NCI-H748 treated with DMSO at 0.1 percent for 48 hours (cell line): ENCODE measurements at places on chromosomes 1 and 21.

- no peak for DNase-seq
These were observed 28.1 kb downstream of the RUNX3 start for GRCh38 chr1:24901791-24902470.

DNA sequence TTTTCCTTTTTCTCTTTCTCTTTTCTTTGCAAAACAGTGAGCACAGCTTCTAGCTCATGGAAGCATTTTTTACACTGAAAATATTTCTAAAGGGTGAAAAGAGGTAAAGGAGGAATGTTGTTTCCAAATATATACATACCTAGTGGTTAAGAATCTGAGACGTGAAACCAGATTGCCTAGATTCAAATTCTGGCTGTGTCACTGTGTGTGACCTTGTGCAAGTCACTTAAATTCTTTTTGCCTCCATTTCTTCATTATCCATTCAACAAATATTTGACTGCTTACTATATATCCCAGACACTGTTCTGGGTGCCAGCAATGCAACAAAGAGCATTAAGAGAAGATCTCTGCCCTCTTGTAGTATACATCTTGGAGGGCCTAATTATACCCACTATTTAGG is 53.3 kb downstream of the ZFYVE9 start:
- DNase-seq: no peak

GRCh38 chr1:200006711-200007110 is 20.8 kb upstream of the NR5A2 start:
- DNase-seq: no peak

DNA sequence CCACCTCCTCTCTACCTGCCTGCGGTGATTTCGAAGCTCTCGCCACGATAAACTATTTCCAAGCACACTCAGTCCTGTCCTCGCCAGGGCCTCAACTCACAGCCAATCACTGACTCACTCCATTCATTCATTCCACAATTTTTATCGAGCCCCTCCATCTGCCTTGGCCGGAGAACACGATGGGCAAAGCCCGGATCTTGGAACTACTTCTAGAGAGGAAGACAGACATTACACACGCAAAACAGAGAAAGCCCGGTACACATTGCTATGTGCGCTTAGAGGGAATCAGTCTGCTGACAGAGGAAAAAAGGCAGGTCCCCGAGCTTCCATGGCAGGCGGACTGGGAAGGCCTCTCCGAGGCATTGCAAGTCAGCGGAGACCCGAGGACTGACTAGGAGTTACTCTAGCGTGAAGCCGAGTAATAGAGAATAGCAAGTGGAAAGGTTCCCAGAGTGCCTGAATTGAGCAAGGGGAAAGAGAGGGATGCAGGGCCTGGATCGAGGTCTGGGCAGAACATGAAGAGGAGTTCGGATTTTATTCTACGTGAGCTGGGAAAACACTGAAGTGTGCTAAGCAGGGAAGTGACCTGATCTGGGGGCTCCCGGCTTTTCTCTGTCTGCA is 54.2 kb upstream of the DNAJC6 start:
- peak; percentile 56 for DNase-seq

DNA sequence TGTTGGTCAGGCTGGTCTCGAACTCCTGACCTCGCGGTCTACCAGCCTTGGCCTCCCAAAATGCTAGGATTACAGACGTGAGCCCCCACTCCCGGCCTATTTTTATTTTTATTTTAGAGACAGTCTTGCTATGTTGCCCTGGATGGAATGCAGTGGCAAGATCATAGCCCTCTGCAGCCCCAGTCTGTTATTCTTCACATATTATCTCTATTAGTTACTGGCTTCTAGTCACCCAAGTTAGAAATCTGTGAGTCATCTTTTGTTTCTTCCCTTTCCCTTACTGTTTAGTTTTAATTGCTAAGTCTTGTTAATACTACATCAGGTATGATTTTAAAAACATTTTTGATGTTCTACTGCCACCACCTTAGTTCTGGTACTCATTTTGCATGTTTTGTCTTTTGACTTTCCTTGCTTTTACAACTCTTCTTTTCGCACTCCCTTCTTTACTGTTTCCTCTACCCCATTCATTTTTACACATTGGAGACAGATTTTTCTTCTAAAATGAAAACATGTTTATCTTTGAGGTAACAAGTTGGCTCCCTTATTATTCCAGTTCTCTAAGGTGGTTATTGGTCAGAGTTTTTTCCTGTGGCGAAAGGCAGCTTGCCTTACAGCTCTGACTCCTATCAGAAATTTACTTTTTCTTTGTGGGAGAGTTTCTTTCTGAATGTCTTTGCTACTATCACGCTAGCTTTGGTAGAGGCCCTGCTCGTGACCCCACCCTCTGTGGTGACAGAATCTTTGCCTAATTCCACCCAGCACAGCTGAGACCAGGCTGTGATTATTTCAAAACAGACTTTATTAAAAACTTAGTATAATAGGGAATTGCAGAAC is 19.5 kb downstream of the ZMYM4 start:
- DNase-seq: no peak

- no peak for DNase-seq
These were observed 219.1 kb upstream of the FMN2 start for GRCh38 chr1:239872626-239873025.

- DNase-seq: no peak
These were observed 23.2 kb upstream of the PLA2G2C start for GRCh38 chr1:20209471-20209870.

DNA sequence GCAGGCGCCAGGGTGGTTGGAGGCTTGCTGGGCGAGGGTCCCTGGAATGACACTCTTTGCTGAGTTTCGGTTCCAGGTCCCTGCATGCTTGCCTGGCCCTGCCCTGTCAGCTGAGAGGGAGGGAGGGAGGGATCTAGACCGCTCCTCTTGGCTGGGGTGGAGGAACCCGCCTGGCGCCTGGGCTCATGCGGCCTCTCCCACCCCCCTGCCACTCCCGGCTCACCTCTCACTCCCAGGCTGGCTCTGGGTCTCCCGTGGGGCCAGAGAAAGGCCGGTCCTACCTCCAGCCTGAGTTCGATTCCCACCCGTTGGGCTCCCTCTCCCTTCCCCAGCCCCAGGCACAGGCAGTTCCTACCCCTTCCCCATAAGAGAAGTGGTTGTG is 19.0 kb upstream of the IFNLR1 start:
- DNase-seq: no peak

DNA sequence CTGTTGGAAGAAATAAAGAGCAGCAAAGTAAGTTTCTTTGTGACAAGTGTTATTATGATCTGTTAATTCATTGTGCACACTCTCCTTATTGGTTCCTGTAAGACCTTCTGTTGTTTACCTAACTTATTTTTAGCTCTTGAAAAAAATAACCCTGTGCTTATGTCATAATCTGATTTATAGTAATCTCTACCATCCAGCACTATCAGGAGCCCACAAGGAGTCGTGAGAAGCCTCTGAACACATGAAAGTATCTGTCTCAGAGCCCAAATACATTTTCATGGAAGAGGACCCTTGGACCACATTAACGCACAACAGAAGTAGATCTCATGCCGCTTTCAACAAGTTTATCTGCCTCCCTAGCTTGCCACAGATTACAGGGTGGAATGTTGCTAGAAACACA is 45.8 kb downstream of the CENPF start:
- no peak for DNase-seq

DNA sequence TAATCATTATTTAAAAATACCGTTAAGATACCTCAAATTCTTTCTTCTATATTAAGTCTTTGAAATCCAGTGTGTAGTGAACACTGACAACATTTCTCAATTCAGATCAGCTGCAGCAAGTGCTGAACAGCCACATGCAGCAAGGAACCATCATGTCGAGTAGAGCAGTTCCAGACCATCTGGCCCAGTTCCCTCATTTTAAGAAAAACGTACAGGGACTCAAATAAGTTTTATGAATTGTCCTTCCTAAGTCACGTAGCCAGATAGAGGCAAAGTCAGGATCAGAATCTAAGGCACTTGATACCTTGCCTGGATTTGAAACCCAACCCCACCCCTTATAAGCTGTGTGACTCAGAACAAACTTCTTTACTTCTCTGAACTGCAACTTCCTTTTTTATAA is 132.4 kb downstream of the PROX1 start:
- DNase-seq: no peak

GRCh38 chr1:184905601-184906322 is 68.5 kb downstream of the NIBAN1 start:
- peak; percentile 87 for DNase-seq

DNA sequence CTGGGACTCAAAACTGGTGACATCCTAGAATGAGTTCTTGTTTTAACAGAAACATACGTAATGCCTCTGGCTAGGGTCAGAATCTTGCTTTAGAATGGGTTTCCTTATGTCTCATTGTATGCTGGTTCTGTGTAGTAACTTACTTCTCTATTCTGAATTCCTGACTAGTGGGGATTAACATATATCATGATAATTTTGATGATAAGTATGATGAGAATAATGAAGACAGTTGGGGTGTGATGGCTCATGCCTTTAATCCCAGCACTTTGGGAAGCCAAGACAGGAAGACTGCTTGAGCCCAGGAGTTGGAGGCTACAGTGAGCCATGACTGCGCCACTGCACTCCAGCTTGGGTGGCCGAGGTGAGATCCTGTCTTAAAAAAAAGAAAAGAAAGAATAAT is 31.7 kb upstream of the CDC42BPA start:
- DNase-seq: no peak

DNA sequence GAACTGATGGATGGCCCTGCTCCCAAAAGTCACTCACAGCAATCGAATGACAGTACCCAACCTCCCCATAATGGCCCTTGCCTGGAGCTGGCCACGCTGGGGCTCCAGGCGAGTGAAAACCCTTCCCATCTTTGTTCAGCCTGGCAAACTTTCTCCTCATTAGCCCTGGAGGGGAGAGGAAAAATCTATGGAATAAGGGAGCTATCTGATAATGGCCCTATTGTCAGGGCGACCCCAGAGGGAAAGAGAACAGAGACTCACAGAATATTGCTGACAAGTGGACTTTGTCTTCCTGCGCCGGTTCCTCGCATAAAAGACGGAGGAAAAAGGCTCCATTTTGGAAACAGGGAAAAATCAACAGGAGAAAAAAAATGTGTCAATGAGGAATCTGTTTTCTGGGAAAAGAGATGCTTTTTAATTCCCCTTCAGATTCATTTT is 13.0 kb upstream of the ARHGEF16 start:
- no peak for DNase-seq

DNA sequence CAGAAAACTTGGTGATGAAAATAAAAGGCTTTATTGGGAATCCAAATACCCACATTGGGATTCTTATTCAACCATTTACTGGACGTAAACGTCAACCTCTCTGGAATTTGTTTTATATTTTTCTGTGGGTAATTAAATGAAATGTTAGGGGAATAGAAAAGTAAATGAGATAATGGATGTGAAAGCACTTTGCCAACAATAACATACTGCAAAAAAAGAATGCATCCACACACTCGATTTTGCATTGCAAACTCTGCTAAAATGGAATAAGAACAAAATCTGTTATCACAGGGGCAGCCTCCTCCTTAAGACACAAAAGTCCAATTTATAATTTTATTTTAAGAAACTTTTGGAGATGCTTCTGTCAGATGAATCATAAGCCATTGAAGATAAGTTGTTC is 88.4 kb downstream of the ERG start:
- no peak for DNase-seq

GRCh38 chr1:236395947-236396664 is 2.0 kb downstream of the EDARADD start:
- no peak for DNase-seq

GRCh38 chr1:182380199-182380598 is 11.4 kb downstream of the GLUL start:
- no peak for DNase-seq

DNA sequence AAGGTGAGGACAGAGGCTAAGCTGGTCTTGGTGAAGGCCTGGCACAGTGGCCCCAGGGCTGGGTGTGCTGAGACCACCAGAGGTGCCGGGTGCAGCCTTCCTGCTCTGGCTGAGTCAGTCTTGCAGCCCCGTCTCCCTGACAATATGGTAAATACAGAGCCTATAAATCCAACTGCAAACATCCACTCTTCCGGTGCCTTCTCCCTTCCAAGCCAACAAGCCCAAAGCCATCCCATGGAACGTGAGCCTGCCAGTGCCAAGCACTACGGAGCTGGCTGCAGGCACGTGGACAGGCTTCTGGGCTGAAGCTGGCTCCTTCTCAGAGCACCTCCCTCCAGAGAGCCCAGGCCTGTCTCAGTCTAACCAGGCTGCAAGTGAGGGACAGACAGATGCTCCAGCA is 70.0 kb downstream of the TRABD2B start:
- no peak for DNase-seq

DNA sequence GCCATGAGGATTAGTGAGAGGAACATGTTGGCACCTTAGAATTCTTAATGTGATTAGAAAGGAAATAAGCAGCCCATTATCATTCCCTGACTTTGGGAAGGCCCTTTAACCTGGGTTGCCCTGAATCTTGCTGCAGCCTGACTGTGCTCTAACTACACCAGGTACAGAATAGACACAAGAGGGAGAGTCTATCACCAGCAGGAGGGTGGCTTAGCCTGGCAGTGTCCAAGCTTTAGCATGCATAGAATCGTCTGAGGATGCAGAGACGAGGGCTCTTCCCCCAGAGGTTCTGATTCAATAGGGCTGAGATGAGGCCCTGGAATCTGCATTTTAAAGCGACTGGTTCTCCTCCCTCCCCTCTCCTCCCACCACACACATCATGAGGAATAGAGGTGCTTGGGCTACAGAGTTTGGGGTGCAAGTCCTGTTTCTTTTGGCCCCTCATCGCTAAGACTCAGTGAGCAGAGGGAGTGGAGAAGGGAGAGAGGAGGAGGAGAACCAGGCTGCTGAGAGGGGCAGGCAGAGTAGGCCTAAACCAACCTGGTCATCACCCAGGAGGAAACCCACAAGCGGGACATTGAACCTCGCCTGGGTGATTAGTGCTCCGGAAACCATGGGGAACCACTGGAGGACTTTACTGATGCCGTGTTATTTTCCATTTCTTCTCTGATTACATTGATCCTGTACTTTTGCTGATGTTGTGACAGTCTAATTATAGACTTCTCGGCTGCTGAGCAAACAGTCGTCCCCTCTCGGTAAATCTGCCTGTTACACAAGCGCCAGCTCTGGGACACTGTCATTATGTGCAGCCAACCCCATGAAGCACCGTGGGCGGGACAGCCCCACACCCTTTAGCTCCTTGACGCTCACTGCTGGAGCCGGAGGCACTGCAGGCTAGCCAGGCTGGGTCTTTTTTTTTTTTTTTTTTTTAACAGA is 6.3 kb upstream of the TENT5C start:
- DNase-seq: no peak
